ENCODE measurements at places on chromosomes 5 and 9.

GRCh38 chr9:4815381-4815956, 22.7 kb downstream of the RCL1 start:
- DNase-seq = no peak

GRCh38 chr9:129032541-129033159, 3.8 kb upstream of the MIGA2 start:
- DNase-seq = no peak

DNA sequence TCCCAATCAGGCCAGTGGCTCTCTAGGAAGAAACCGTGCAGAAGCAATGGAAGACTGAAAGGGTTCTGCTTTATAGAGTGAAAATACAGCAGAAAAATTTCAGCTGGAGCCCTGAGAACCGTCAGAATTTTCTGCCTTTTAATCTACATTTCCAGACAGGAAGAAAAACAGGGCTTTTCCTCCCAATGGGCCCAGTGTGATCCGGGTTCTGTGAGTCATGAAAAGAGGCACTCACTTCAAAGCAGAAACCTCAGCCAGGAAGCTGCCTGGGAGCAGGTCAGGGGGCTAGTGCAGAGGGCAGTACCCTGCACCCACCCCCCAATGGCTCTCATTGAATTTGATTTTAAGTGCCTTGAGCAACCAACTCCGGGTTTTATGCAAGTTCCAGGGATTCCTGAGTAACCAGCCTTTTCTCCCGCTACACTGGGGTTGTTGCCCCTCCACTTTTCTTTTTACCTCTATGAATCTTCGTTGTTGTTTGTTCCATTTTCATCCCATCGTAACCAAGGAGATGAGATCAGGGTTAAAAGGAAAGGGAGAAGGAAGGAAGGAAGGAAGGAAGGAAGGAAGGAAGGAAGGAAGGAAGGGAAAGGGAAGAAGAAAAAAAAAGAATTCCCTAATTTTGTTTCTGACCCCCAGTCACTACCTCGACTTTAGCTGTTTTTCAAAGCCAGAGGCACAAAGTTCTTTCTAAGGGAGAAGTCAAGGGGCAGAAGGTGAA, 1.3 kb downstream of the BARHL1 start:
- no peak for DNase-seq

- no peak for DNase-seq
Observed at GRCh38 chr9:115988701-115989100, 164.9 kb upstream of the PAPPA start.

DNA sequence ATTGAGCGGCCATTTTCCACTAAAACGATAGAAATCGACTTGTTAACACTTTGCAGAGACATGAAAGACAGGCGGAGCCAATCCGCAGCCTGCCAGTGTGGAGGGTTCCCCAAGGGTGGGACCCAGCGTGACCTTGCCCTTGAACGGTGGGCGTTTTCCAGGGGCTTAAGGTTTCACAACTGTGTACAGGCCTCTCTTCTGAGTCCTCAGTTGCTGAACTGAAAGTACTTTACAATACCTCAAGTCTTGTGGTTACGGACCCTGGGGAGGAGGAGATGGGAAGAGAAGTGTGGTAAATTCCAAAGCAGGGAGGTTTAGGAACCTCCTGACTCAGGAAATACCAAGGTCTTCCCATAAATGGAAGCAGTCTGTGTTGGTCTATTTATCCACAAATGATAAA, 68.2 kb upstream of the CKMT2 start:
- DNase-seq = no peak

- no peak for DNase-seq
Observed at GRCh38 chr9:71589612-71590011, 178.7 kb downstream of the CEMIP2 start.

- DNase-seq = no peak
Observed at GRCh38 chr5:93883459-93883858, 142.1 kb upstream of the POU5F2 start.

DNA sequence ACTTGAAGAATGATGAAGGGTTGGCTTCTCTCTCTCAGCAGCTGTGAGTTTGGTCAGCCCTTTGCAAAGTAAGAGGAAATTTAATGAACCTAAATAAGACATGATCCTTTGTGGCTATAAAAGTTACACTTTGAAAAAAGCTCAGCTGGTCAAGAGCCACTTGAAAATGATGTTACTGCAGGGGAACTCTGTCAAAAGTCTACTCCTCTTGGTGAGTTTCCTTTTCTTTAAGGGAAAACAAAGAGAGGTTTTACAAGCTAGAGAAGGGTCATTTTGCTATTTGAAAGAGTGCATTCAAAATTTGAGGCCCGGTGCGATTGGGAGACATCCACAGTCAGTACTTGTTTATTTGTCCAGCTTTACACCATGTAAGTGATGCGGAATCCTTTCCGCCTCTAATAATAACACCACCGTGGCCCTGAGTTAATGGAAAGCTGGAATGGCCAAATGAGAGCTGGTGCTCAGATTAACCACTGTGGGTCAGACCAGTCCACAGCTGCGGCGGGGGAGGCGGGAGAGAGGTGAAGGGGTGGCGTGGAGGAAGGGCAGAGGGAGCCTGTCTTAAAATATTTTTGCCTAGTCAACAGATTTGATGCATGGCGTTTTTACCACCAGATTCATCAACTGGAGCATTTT, 404.0 kb downstream of the TLE4 start:
- no peak for DNase-seq

DNA sequence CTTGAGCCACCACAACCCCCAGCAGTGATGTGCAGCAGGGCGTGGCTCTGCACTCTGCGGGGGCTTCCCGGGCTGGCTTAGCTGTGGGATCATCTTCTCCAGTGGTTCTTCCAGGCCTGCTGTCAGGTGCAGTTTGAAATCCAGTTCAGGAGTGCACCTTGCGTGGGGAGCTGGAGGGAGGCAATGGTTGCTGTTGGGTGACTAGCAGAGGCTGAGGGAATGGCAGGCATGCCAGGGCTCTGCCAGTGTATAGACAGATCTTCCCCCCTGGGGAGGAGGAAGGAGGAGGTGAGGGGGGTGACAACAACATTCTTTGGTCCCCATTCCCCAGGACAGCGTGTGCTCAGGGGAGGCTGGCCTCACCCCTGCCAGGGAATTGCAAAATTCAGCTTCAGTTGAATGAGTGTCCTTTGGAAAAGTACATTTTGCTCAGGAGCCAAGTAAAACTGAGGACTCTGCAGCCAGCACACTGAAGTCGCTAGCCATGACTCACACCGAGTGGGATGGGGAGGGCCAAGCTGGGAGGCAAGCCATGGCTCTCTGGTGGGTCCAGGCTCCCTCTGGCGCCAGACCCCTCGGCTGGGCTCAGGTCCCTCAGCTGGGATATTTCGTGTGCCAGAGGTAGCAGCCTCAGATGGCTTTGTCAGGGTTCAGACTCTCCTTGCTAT, 35.0 kb downstream of the ERGIC1 start:
- DNase-seq = no peak

- DNase-seq = no peak
Observed at GRCh38 chr5:34822956-34823715, 15.8 kb upstream of the TTC23L start.

- peak; percentile 9 for DNase-seq
Observed at GRCh38 chr5:99379187-99379586, 450.4 kb upstream of the CHD1 start.

GRCh38 chr5:133930061-133930812, 38.2 kb downstream of the C5orf15 start:
- DNase-seq = peak; percentile 78

- DNase-seq = peak; percentile 26
Observed at GRCh38 chr5:109945097-109945678, 255.5 kb downstream of the MAN2A1 start.

- no peak for DNase-seq
Observed at GRCh38 chr5:53429706-53430105, 50.7 kb upstream of the FST start.

- no peak for DNase-seq
Observed at GRCh38 chr5:122420091-122420490, 108.1 kb downstream of the SNCAIP start.

DNA sequence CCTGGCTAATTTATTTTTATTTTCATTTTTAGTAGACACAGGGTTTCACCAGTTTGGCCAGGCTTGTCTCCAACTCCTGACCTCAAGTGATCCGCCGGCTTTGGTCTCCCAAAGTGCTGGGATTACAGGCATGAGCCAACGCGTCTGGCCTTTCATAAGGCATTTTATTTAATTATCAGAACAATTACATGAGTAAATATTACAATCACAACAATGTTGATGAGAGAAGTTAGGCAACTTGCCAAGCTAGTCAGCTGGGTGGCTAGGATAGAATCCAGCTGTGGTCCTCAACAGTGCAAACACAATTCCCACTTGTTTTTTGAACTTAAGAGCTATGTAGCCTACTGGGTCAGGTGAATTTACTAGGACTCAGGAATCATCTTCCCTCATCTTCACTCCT, 22.0 kb downstream of the C9orf57 start:
- DNase-seq = no peak

DNA sequence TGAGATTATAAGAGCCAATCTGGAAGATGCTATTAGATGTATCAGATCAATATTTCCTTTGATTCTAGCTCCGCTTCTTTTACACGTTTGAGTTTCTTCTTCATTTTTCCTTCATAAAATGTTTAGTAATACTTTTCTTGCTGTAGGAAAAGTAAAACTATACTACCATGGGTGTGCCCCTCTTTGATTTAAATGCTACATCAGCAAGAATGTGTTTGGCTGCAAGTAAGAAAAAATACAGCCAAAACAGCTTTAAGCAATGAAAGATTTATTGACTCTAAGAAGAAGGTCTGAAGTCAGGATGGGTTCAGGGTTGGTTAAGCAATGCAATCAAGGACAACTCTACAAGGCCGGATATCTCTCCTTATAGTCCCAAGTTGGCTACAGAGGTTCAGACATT, 126.4 kb downstream of the KCTD16 start:
- no peak for DNase-seq

DNA sequence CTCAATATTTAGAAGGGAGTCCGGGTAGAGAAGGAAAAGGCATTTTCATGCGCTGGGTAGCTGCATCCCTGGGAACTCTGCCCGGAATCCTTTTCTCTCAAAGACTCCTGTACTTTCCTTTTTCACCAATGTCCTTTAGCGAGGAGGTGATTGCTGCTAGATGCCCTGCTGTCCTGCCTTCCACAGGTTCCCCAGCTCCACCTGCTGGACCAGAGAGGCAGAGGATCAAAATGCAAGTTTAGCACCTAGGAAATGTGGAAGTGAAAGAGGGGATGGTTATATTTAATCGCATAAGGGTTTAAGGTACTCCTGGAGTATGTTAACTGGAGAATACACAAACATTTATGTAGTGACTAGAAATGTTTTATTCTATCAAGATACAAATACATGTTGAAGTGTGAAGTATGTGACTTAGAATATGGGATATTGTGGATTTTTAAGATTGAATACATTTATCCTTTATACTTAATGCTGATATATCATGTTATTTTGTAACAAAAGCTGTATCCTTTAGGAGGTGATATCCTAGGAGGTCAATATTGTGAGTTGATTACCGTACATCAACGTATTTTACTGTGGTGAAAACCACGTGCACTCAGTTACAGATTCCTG, 145.7 kb downstream of the ARHGAP26 start:
- peak; percentile 57 for DNase-seq

GRCh38 chr9:88041447-88041846, 67.1 kb upstream of the CDK20 start:
- DNase-seq = no peak

DNA sequence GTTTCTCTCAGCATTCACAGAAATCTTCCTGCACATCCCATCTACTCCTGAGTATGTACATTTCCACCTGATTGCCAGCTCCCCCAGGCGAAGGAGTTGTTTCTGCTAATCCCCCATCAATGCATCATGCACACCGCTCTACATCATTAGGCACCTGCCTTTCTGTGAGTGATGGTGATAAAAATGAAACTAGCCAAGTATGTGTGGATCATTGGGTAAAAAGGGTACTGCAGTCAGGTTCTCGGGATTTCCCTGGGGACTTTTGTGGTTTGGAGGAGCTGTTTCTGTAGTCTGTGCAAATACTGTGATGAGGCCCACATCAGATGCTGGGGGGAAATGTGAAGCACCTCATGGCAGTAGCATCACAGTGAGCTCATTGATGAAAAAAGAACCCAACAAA, 30.4 kb downstream of the CAMK4 start:
- DNase-seq = peak; percentile 97

GRCh38 chr9:137988051-137988450, 110.5 kb downstream of the CACNA1B start:
- DNase-seq = no peak

- DNase-seq = no peak
Observed at GRCh38 chr5:142327111-142327842, 2.5 kb upstream of the SPRY4 start.

DNA sequence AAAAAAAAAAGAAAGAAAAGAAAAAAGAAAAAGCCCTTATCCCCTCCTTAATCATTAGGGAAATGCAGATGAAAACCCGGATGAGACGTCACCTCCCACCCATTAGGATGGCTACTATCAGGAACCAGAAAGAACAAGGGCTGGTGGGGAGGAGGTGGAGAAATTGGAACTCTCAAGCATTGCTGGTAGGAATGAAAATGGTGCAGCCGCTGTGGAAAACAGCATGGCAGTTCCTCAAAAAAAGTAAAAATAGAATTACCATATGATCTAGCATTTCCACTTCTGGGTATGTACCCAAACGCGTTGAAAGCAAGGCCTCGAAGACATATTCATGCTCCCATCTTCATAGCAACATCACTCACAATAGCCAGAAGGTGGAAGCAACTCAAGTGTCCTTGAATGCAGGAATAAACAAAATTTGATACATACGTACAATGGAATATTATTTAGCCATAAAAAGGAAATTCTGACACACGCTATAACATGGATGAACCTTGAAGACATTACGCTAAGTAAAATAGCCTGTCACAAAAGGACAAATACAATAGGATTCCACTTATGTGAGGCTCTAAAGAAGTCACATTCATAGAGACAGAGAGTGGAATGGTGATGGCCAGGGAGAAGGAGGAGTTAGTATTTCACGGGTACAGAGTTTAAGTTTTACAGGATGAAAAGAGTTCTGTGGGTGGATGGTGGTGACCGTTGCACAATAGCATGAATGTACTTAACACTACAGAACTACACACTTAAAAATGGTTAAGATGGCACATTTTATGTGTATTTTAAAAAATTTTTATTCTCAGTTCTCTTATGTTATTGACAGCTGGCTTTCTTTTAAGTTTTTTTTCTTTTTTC, 166.8 kb upstream of the IER5L start:
- DNase-seq = no peak

DNA sequence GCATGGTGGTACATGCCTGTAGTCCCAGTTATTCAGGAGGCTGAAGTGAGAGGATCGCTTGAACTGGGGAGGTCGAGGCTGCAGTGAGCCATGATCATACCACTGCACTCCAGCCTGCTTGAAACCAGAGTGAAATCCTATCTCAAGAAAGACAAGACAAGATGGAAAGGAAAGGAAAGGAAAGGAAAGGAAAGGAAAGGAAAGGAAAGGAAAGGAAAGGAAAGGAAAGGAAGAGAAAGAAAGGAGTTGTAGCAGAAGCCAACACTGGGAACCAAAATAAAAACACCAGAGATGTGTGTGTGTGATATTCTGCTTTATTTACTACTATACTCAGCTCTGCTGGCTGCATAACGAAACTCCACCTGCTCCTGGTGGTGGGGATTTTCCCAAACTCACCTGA, 115.3 kb downstream of the DRD1 start:
- DNase-seq = no peak

Measured in GM12865 (cell line).